Effector CD8-positive, alpha-beta T cell (primary cell): ENCODE measurements at places on chromosomes 12 and 14.

DNA sequence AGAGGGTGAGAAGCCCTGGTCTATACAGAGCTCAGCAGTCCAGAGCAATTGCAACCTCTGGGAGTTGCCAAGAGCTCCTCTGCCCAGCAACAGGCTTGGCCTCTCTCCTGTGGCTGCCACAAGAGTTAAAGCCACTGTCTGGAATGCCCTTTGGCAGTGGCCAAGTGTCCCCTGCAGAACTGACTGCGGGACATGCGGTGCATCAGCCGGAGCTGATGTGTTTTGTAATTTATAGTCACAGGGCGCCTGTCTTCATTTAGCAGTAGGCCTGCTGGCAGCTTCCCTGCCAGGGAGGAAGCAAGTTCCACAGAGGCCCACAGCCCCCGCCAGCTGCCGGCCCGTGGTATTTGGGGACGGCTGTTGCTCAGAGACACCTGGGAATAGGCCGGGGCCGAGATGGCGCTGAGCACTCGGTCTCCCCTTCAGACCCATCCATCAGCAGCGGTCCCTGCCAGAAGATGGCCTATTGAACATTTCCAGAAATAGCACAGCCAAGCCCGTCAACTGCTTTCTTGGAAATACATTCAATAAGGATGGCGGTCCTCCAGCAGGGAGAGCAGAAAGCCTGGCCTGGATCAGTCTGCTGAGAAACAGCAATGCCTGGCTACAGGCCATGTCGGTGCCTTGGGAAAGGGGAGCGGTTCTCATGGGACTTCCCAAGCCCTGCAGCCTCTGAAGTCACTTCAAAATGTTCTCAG, 217.4 kb downstream of the CRADD start:
- DNase-seq = no peak

- DNase-seq = no peak
Measured at GRCh38 chr12:59780605-59781135, 184.8 kb downstream of the SLC16A7 start.

DNA sequence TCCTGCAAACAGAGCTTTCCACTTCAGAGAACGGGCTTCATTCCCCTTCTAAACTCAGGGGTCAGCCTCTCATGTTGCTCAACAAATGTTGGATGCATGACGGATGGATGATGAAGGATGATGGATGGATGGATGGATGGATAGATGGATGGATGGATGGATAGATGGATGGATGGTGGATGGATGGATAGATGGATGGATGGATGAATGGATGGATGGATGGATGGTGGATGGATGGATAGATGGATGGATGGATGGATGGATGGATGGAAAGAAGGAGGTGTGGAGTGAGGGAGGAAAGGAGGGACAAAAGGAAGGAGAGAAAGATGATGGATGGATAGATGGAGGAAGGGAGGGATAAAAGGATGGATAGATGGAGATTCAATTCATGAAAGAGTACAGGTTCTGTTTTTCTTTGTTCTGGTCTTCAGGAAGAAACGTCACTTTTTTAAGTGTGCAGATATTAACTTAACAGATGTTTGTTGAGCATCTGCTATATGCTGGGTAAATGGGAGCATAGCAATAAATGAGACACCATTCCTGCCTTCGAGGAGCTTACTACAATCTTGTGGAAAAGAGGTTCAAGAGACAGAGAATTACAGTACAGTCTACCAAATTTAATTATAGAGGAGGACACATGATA, 41.7 kb upstream of the PRIMA1 start:
- DNase-seq = no peak

DNA sequence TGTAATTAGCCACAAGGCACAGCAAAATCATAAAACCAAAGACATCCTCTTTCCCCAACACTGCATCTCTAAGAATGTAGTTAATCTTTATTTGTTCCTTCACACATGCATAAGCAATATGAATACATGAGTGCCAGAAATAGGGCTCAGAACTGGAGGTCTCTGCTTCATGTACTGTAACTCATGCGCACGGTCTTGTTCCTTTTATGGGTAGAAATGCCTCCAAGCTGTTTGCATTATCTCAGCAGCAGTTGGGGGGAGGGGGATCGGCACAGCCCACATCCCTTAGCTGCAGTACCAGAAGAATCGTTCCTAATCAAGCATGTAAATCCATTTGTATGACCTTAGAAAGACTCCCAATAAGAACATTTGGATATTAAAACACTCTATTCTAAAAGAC, 20.0 kb downstream of the RHOJ start:
- no peak for DNase-seq

DNA sequence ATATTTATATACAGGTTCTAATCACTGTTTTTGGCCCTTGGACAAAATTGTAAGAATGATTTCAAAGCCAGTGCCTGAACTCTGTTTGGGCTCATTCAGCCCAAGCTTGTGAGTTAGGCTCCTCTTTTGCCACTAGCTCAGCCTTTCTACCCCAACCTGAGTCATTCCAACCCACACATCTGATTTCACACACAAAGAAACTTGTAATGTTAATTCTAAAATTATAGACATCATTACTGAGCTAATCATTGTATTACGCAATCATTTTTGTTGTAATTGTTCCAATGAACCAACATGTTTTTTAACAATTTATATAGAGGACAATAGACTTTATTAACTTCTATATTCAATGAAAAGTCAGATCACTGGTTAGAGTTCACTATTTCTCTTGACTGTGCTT, 441.1 kb downstream of the ETNK1 start:
- no peak for DNase-seq

GRCh38 chr12:109743076-109743910, 29.7 kb downstream of the FAM222A start:
- no peak for DNase-seq

DNA sequence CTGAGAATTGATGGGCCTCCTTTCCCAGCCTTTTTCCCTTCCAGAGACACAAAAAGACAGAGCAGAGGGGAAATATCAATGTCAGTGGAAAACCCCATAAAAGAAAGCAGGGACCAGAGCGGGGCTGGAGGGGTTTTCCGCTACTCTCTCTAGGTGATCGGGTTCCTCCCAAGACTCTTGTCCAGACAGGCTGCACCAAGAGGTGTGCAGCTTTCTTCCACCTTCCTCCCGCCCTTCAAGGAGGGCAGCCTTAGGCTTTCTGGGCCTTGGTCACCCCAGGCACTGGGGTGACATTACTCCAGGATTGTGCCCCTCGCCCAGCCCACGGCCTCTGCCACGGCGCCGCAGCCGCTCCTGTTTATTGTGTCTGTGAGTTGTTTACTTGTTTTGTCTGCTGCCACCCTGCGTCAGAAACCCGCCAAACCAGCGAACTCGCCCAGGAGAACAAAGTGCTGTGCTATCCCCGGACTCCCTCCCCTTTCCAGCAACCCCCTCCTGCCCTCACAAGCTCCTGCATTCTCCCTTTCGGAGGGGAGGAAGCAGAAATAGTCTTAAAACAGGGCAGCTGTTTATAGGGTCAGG, 6.7 kb upstream of the HOXC6 start:
- no peak for DNase-seq

DNA sequence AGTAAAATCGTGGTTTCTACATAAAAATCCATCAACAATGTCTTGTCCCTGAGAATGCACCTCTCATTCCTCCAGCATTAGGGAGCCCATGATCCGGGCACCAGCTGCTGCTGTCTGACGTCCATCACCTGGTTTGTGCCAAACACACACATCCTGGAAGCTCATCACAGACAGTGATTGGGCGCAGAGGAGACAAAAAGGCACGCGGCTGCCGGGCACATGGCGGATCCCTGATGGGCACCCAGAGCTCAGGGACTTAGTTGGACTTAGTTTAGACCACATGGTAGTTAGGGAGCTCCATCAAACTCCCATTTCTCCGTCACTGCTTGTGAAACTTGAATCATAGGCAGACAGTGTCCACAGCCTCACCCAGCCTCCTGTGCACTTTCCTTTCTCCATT, 1059.3 kb downstream of the TMEM121 start:
- DNase-seq = no peak

DNA sequence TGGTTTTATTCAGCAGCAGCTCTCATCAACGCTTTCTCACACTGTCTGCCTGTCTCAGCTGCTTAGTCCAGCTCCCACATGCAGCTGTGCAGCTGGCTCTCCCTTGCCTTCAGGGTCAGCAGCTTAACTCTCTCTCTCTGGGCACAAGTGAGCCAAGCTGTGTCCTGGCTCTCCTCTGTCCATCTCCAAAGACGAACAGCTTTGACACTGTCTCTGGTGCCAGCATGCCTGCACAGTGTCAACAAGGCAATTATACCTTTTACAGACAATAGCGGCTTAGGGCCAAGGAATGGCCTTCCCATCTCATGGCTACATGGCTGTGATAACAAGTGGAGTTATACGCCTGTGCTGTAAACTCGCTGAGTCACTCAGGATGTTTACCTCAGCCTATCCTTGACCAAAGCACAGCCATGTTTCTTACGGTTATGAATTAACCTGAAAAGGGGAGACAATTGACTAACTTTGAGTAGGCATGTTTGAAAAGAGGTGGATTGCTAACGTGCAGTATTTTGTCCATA, 38.4 kb upstream of the MANSC4 start:
- no peak for DNase-seq

GRCh38 chr14:53032161-53032803, 81.4 kb upstream of the FERMT2 start:
- DNase-seq = no peak

- no peak for DNase-seq
Measured at GRCh38 chr12:47554046-47554653, 151.7 kb downstream of the RPAP3 start.

DNA sequence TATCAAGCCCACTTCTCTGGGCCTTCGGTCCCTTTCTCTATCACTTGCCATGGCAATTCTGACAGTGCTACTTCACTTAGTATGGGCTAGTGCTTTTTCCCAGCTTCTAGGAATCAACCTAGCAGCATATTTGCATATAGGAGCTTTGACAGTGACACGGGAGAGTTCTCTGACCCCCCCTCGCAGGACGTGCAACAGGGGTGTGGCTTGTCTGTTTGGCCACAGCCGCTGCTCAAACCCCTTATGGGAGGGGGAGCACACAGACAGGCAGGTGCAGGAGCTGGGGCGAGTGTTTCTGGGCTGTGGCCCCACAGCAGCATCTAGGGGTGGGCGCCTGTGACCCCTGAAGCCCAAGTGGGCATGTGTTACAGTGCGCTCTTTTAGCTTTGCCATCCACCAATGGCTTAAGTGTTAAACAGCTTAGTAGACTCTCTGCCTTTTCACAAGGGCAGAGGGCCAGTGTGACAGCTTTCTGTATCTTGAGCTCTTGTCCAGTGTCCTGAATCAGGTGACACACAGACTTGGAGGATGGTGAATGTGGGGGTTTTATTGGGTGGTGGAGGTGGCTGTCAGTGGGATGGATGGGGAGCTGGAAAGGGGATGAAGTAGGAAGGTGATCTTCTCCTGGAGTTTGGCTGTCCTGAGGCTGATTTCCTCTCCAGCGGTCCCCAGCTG, 229.3 kb downstream of the PCNX1 start:
- DNase-seq = no peak

DNA sequence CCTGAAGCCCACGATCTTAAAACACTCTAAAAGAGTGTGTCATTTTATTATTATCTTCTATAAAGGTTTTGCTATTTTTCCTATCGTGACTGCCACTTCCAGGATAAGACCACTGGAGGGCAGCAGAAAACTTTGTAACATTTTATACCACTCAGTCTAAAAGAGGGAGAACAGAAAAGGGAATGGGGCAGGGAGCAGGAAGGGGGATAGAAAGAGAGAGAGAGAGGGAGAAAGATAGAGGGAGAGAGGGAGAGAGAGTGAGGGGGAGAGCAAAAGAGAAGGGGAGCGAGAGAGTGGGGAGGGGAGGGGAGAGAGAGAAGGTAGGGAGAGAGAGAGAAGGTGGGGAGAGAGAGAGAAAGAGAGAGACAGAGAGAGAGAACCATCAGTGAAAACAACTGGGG, 2.0 kb upstream of the ART4 start:
- peak; percentile 18 for DNase-seq

- no peak for DNase-seq
Measured at GRCh38 chr14:42626986-42627385, 1020.3 kb downstream of the LRFN5 start.

DNA sequence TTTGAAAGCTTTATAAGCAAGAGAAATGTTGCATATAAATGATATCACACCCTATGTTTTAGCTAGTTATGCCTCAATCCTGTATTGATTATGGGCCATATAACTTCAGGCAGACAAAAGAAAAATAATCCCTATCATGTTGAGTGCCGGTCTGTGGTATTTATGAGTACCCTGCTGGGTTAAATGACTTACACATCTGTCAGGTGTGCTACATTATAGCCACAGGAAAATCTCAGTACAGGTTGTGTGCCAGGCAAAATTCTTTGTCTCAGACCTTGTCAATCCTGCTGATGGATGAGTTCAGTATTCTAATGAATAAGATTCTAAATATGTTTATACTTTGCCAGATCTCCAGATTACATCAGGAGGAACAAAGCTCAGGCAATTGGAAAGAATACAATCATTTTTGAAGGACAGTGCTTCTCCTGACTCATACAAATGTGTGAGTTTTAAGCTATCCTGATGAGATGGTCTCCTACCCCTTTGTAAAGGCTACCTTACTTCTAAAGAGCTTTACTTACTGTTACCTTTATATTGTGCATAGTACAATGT, 109.8 kb upstream of the FOXG1 start:
- DNase-seq = no peak

- DNase-seq = no peak
Measured at GRCh38 chr12:78157199-78157598, 326.5 kb downstream of the NAV3 start.

GRCh38 chr14:39554576-39554975, 122.3 kb upstream of the FBXO33 start:
- DNase-seq = no peak

DNA sequence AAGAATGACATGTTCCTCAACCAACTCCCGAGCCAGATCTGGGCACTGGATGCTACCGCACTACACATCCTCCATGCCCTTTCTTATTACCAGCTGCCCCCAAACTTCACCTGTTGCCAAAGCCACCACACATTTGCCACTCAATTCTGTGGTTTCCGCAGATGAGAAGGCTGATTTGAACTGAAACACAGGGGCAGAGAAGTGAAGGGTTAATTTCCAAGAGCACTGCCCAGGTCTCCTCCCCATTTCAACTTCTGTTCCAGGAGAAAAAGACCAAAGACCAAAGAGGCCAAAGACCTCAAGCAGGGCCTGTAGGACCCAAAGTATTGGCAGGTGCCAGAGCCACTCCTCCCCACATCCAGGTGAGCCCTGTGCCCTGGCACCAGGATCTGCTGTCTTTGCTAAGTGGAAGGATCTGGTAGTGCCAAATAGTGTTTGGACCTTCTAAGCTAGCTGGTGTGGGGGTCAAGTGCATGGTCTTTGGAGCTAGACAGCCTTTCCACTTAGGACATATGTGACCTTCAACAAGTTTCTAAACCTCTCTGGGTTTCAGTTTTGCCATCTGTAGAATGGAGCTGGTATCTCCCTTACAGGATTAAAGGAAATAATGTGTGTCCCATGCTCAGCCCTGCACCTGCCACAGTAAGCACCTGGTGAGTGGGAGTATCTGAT, 8.0 kb downstream of the DHRS1 start:
- no peak for DNase-seq

- DNase-seq = no peak
Measured at GRCh38 chr14:39876916-39877315, 444.7 kb upstream of the FBXO33 start.

DNA sequence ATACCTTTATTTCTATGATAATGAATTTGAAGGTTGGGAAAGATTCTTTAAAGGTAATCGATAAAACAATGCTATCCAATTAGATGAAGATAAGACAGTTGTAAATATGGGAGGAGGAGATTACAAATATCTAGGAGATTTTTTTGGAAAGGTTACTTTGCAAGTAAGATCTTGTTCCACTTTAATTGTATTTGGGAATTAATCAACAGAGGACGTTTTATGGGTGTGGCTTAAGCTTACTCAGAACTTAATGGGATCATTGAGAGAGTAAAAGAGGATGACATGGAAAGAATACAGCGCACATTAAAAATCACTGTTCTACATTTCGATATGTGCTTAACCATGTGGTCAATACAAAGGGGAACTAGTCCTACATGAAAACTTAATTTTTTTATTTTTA, 3.5 kb upstream of the LRIG3 start:
- DNase-seq = no peak
